ENCODE measurements at places on chromosomes 6 and 20. TPM values are rescaled to one million over a fixed set of nuclear protein-coding genes. Genes with fewer than 3 reads are reported as not detected.

- no peak overlapping the region for H3K4me3 ChIP-seq
- DNase-seq: no peak
- no peak overlapping the region for H3K27ac ChIP-seq
- peaks cover 2% of the 10 kb centered on the region for H3K27me3 ChIP-seq
These were observed 108.5 kb upstream of the KCNK16 start for GRCh38 chr6:39430871-39431523.

GRCh38 chr6:17863901-17864754 lies 123.3 kb downstream of the KIF13A start:
- no peak overlapping the region for H3K27ac ChIP-seq
- no peak overlapping the region for H3K4me3 ChIP-seq
- H3K36me3 ChIP-seq: no peaks in the 10 kb centered on the region
- peaks cover 17% of the 10 kb centered on the region for H3K27me3 ChIP-seq

GRCh38 chr6:51477711-51478311 lies 609.6 kb downstream of the PKHD1 start:
- no peaks in the 10 kb centered on the region for H3K36me3 ChIP-seq
- H3K4me1 ChIP-seq: no peaks in the 10 kb centered on the region
- H3K27ac ChIP-seq: no peak overlapping the region
- no peak overlapping the region for H3K4me3 ChIP-seq
- H3K27me3 ChIP-seq: no peaks in the 10 kb centered on the region

The KCNK15 gene
- total RNA-seq: not detected

DNA sequence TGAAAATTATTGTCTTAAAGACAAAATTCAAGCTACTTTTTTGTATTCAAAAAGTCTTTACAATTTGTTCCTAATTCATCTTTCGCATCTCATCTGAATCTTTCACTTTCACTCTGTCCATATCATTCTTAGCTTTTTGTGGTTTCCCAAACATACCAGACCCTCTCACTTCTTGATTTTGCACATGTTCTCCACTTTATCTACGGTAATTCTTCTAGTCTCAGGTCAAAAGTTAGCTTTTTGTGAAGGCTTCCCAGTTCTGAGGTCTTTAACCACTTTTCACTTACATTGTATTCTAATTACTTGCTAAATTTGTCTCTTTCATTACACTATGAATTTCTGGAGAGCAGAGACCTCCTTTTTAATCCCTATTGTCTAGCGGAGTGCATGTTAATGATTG lies 34.6 kb upstream of the EPHA7 start:
- H3K27ac ChIP-seq: no peak overlapping the region
- H3K36me3 ChIP-seq: no peaks in the 10 kb centered on the region
- no peaks in the 10 kb centered on the region for H3K4me1 ChIP-seq
- no peak overlapping the region for H3K4me3 ChIP-seq
- DNase-seq: no peak

The STK4 gene
- total RNA-seq: 164 TPM

- no peaks in the 10 kb centered on the region for H3K36me3 ChIP-seq
- peak overlapping the region; percentile 48 for H3K27ac ChIP-seq
- H3K4me1 ChIP-seq: peaks cover 20% of the 10 kb centered on the region
- peaks cover 6% of the 10 kb centered on the region for H3K27me3 ChIP-seq
- H3K4me3 ChIP-seq: peak overlapping the region; percentile 76
These were observed 672 bp downstream of the CARMIL1 start for GRCh38 chr6:25279748-25280343.

DNA sequence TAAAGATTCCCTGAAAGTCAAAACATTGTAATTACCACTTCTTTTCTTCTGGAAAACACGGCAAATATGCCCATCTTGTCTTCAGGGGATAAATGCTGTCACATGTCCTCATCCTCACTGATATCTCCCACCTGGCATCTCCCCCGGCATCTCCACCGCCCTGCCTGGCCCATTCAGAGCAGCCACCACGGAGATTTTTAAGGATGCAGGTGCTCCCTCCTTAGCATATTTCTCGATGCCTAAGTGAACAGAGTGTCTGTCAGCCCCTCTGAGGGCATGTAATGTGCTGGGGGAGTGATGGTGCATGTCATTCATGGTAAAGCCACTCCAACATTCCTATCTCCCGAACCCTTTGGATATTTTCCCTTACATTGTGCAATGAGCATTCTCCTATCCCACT lies 215.5 kb downstream of the PREX1 start:
- H3K27ac ChIP-seq: no peak overlapping the region
- peaks cover 9% of the 10 kb centered on the region for H3K27me3 ChIP-seq
- no peaks in the 10 kb centered on the region for H3K4me1 ChIP-seq
- DNase-seq: no peak
- no peak overlapping the region for H3K4me3 ChIP-seq

GRCh38 chr20:57435498-57436222 lies 44.5 kb downstream of the RBM38 start:
- peak; percentile 53 for DNase-seq
- H3K27me3 ChIP-seq: peaks cover 7% of the 10 kb centered on the region
- no peak overlapping the region for H3K4me3 ChIP-seq
- peaks cover 66% of the 10 kb centered on the region for H3K4me1 ChIP-seq

- no peaks in the 10 kb centered on the region for H3K36me3 ChIP-seq
- H3K27ac ChIP-seq: no peak overlapping the region
- no peak overlapping the region for H3K4me3 ChIP-seq
- no peak for DNase-seq
- H3K4me1 ChIP-seq: peaks cover 7% of the 10 kb centered on the region
- peaks cover 12% of the 10 kb centered on the region for H3K27me3 ChIP-seq
These were observed 13.1 kb upstream of the MLN start for GRCh38 chr6:33816911-33817310.

The TSBP1 gene
- not detected for total RNA-seq

DNA sequence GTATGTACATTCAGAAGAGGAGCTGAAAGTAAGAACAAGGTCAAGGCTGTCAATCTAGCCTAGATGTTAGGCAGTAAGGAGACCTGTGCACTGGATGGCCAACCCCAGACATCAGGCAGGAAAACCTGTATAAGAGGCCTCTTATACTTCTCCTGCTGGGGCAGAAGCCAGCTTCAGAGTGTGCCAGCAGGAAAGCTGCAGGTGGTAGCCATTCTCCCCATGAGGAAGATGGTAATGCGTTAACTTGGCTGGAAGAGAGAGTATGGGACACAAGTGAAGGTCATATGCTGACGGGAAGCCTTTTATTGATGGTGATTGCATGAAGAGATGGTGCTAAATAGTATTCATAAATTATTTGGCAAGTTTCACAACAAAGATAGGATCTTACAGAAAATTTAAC lies 20.6 kb downstream of the NHLRC1 start:
- no peak overlapping the region for H3K27ac ChIP-seq
- no peak for DNase-seq
- H3K4me1 ChIP-seq: peaks cover 3% of the 10 kb centered on the region
- H3K27me3 ChIP-seq: peaks cover 33% of the 10 kb centered on the region

The PPIL4 gene
- total RNA-seq: 17.4 TPM

GRCh38 chr20:19729672-19730071 lies 28.4 kb upstream of the RIN2 start:
- no peaks in the 10 kb centered on the region for H3K36me3 ChIP-seq
- no peaks in the 10 kb centered on the region for H3K27me3 ChIP-seq
- H3K4me3 ChIP-seq: no peak overlapping the region
- DNase-seq: no peak

DNA sequence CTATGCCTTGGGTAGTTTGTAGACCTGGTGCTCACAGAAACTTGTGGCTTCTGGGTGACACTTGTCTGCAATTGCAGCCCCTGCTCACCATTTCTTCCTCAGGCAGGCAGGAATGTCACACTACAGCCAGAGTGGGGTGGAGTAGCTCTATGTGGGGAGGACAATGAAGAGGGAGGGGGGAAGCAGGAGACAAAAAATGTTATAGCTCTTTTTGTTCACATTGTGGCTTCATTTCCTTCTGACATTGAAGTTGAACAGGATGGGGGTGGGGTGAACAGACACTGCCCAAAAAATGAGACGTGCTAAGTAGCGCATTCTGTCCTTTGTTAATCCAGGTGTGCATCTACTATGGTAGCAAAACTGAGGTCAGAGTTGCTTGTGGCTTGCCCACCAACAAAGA lies at the start of gene THEMIS:
THEMIS (minus strand) TSS at position 124 of the 400 bp plus-strand sequence. CDS start 126 bp downstream, outside the sequence.
- peaks cover 59% of the 10 kb centered on the region for H3K36me3 ChIP-seq
- H3K27me3 ChIP-seq: no peaks in the 10 kb centered on the region
- H3K4me1 ChIP-seq: peaks cover 38% of the 10 kb centered on the region
- H3K4me3 ChIP-seq: peak within 1 kb of the TSS; percentile 97

- no peak overlapping the region for H3K4me3 ChIP-seq
- no peak overlapping the region for H3K27ac ChIP-seq
- no peak for DNase-seq
- H3K4me1 ChIP-seq: no peaks in the 10 kb centered on the region
- no peaks in the 10 kb centered on the region for H3K27me3 ChIP-seq
- H3K36me3 ChIP-seq: peaks cover 12% of the 10 kb centered on the region
These were observed 124.3 kb downstream of the SCAF8 start for GRCh38 chr6:154857529-154857928.

DNA sequence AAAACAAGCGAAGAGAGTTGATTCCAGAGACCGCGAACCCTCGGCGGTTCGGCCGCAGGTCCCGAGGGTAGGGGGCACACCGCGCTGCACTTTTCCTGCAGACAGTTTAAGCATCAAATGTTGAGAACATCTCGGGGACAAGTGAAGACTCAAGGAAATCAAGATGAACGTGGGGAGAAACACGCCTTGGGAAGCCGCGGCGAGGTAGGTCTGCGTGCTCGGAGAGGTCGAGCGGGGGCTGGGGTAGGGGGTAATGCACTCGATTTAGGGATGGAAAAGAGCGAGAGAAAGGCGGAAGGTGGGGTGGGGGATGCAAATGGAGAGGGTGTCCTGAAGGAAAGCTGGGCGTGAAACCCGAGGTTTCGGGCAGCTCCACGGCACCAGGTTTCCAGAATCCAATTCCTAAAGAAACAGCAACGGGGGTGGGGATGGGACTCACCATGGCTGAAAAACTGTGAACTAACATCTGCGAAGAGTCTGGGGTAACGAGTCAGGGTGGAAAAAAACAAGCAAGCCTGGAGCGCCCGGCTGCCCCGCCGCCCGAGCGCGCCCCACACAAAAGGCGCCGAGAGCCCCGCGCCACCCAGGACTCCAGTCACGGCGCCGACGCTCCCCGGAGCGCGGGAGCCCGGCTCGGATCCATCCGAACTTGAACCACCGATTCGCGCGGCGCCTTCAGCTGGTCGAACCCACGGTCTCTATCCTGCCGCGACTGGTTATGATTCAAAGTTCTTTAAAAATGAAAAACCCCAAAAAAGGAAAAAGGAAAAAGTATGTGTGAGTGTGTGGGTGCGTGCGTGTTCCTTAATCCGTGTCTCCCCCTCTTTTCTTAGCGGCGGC lies 3.5 kb downstream of the TFAP2A start:
- peaks cover 87% of the 10 kb centered on the region for H3K27me3 ChIP-seq
- peaks cover 35% of the 10 kb centered on the region for H3K36me3 ChIP-seq
- H3K27ac ChIP-seq: peak overlapping the region; percentile 74
- H3K4me1 ChIP-seq: peaks cover 35% of the 10 kb centered on the region
- DNase-seq: no peak

The SNX5 gene
- total RNA-seq: 177 TPM

- no peak for DNase-seq
- peaks cover 9% of the 10 kb centered on the region for H3K4me1 ChIP-seq
- no peak overlapping the region for H3K27ac ChIP-seq
- peaks cover 2% of the 10 kb centered on the region for H3K27me3 ChIP-seq
These were observed 10.8 kb upstream of the BTN3A2 start for GRCh38 chr6:26354162-26354561.

The ULBP1 gene
- total RNA-seq: 0.71 TPM

DNA sequence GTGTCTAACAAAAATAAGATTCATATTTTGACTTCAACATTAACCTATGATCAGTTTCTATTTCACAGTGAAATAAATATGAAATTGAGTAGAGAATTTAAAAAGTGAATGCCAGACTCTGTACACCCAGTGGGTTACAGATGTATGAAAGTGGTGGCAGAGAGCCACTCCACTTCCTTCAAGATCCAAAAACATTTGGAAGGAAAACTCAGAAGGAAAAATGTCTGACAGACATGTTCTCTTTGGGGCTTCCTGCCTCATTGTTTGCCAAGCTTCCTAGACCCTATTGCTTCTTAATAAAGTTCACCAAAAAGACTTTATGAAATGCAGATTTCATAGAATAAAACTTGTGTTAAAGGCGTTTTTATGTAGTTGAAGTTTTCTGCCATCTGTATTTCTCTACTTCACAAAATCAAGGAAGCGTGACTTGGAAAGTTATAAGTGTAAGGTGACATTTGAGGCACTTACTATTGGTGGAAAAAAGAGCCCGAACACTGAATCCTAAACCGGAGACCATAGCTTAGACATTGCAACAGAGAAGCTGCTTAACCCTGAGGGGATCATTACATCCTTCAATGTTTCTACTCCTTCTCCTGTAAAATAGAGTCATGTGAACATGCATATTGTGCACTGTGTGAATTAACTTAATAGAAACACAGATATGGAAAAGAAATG lies 12.8 kb downstream of the HMGCLL1 start:
- no peaks in the 10 kb centered on the region for H3K27me3 ChIP-seq
- DNase-seq: no peak
- no peaks in the 10 kb centered on the region for H3K4me1 ChIP-seq
- no peaks in the 10 kb centered on the region for H3K36me3 ChIP-seq
- H3K4me3 ChIP-seq: no peak overlapping the region

GRCh38 chr6:33073431-33073871 lies at the start of gene HLA-DPA1:
TSS of gene HLA-DPA1 (minus strand) at chr6:33073649.
- peaks cover 6% of the 10 kb centered on the region for H3K27me3 ChIP-seq
- peaks cover 43% of the 10 kb centered on the region for H3K4me1 ChIP-seq
- peak within 1 kb of the TSS; percentile 76 for H3K4me3 ChIP-seq
- peak; percentile 64 for DNase-seq

All from activated CD8-positive, alpha-beta T cell treated with anti-CD3 and anti-CD28 coated beads, Interleukin-2, amount 10 ng/mL, durations not matched to agents 7 days and 5 days (primary cell).